NCI-H1092 (cell line): ENCODE measurements at places on chromosomes 2 and 18.
A peak's percentile ranks its signal among the peaks of the same experiment; 100 is the strongest.

DNA sequence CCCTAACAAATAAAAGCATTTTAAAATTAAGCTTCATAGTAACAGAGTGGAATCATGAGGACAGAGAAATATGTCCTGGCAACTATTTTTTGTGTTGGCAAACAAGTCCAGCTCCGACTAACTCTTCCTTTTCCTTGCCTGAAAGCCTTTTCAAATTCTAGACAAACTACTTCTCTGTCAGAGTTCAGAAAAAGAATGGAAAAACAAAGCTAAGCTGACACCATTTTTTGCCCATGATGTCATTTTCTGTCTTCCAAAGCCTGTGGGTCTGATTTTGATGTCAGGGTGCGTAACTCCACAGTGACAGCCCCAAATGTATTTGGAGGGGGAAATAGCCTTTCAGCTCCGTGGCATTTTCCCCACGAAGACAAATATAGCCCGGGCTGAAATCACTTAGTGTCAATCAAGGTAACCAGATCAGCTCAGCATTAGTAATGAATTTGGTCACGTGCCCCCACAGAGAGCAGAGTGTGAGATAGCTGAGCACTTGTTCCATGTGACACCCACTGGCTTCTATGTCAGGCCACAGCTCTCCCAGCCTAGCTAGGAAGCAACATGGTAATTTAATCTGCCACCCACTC, 233.0 kb upstream of the SIX2 start:
- DNase-seq = no peak

DNA sequence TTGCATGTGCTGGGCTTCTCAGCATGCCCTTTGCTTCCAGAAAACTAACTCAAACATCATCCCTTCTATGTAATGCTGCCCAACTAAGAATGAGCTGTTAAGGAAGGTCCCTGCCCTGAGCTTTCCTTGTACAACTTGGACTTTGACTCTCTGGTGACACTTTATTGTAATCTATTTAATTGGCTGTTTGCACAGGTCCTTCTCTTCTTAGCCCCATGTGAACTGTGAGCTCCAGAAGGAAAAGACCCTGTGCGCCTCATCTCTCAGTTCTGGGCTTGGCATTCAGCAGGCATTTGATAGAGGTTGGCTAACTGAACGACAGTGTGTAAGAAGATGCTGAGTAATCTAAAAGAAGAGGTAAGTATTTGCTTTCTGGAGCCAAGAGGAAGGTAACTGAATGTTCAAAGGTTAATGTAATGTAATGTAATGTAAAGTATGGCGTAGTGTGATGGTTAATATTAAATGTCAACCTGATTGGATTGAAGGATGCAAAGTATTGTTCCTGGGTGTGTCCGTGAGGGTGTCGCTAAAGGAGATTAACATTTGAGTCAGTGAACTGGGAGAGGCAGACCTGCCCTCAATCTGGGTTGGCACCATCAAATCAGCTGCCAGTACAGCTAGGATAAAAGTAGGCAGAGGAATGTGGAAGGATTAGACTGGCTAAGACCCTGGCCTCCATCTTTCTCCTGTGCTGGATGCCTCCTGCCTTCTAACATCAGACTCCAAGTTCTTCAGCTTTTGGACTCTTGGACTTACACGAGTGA, 60.8 kb upstream of the CCDC195 start:
- DNase-seq = no peak

- DNase-seq = no peak
Observed at GRCh38 chr2:148917431-148917830, 42.4 kb downstream of the KIF5C start.

DNA sequence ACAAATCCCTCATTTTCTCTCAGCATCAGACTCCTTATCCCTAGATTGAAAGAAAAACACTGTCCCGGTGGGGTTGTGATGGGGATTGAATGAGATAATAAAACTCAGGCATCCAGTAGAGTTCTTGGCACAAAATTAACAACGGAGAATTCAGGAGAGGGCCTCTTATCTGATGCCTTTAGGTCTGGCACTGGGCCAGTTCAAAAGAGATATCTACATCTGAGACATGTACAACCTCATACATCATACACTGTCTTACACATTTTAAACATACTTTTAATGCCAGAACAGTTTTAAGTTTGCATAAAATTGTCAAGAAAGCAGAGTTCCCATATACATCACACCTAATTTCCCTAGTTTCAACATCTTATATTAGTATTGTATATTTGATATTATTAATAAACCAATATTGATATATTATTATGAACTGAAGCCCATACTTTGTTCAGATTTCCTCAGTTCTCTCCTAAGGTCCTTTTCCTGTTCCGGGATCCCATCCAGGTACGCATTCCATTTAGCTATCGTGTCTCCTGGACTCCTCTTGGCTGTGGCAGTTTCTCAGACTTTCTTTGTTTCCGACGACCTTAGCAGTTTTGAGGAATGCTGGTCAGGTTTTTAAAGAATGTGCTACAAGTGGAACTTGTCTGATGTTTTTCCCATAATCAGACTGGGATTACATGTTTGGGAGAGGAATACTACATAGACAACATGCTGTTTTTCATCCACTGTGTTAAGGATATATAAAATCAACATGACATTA, 27.8 kb downstream of the NXPH2 start:
- DNase-seq = no peak

- DNase-seq = no peak
Observed at GRCh38 chr2:11867926-11868325, 121.5 kb downstream of the LPIN1 start.

- no peak for DNase-seq
Observed at GRCh38 chr18:58228176-58228575, 184.2 kb downstream of the NEDD4L start.

DNA sequence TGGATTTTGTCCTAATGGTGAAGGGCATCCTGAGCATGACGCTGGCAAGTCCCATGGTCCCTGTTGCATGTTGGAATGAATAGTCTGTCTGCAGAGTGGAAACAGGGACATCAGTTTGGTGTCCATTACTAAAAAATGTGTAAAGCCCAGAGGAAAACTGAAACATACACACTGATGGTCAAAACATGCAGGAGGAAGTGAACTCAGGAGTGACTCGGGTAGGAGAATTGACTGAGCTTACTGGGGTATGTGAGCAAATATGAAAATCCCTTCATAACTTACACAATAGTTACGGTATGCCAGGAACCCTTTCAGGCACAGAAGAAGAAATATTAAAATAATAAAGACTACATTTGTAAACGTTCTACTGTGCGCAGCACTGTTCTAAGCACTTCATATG, 5.6 kb upstream of the SOX11 start:
- no peak for DNase-seq

GRCh38 chr18:448116-448790, 52.2 kb downstream of the COLEC12 start:
- no peak for DNase-seq

GRCh38 chr2:12720278-12720620, 3.5 kb downstream of the TRIB2 start:
- DNase-seq = no peak

- no peak for DNase-seq
Observed at GRCh38 chr2:45404807-45405297, 206.2 kb downstream of the SRBD1 start.

DNA sequence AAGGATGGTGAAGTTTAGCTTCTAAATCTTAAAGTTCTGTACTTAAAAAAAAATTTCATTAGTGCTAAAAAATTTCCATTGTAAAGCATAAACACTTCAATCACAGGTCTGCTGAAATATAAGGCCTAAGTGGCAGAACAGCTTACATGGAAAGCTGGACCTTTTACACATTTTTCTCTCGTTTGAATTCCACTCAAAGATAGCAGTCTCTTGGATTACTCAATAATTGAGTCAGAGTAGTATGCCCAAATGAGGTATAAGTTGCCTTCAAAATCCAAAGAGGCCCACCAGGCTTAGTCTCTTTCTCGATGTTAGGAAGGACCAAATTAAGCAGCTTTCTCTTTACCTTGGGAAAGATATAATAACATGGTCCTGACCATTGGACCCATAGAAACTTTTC, 220.4 kb upstream of the CWC22 start:
- DNase-seq = no peak

DNA sequence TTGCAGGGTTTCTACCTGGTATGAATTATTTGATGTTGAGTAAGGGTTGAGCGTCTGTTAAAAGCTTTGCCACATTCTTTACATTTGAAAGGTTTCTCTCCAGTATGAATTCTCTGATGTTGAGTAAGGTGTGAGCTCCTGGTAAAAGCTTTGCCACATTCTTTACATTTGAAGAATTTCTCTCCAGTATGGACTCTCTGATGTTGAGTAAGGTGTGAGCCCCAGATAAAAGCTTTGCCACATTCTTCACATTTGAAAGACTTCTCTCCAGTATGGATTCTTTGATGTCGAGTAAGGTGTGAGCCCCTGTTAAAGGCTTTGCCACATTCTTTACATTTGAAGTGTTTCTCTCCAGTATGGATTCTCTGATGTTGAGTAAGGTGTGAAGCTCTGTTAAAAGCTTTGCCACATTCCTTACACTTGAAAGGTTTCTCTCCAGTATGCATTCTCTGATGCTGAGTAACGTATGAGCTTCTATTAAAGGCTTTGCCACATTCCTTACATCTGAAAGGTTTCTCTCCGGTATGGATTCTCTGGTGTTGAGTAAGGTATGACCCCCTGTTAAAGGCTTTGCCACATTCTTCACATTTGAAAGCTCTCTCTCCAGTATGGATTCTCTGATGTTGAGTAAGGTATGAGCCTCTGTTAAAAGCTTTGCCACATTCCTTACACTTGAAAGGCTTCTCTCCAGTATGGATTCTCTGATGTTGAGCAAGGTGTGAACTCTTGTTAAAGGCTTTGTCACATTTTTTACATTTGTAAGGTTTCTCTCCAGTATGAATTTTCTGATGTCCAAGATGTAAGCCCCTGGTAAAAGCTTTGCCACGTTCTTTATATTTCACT, 27.1 kb downstream of the ZNF519 start:
- no peak for DNase-seq

GRCh38 chr2:47016172-47016913, 100.7 kb upstream of the MCFD2 start:
- no peak for DNase-seq

GRCh38 chr2:43221763-43222474, 4.5 kb downstream of the ZFP36L2 start:
- peak; percentile 15 for DNase-seq

- no peak for DNase-seq
Observed at GRCh38 chr2:224308272-224308911, 93.5 kb downstream of the FAM124B start.

DNA sequence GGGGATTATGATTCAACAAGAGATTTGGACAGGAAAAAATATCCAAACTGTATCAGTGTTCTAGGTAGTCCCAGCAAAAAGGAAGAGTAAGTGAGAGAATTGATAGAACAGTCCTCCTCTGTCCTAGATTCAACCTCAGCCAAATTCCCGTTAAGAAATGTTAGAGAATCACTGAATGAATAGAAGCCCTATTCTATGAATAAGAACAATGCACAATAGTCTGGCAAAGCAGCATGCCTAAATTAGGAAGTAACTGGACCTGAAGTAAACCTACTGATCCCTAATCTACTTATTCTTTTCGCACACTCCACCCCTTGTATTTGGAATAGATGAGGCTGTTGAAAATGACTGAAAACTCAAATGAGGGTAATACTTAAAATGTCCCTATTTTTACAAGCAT, 1665.5 kb downstream of the LRP1B start:
- DNase-seq = no peak

- DNase-seq = no peak
Observed at GRCh38 chr2:37665604-37666362, 5.7 kb downstream of the CDC42EP3 start.

DNA sequence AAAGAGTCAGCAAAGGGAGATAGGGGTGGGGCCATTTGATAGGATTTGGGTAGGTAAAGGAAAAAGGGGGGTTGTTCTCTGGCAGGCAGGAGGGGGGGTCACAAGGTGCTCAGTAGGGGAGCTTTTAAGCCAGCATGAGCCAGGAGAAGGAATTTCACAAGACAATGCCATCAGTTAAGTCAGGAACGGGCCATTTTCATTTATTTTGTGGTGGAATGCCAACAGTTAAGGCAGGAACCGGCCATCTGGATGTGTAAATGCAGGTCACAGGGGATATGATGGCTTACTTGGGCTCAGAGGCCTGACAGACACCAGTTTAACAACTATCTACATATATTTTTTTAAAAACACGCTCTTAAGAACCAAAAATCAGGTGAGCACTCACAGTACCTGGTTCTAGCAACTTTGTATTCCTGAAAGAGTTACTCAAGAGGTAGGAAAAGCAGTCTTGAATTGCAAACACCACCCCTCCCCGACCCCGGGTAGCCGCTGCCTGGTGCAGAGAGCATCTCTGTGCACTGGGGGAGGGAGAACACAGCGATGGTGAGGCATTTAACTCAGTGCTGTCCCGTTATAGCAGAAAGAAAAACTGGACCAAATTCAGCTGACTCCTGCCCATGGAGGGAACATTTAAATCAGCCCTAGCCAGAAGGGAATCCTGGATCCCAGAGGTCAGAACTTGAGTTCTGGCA, 414.5 kb upstream of the KLHL29 start:
- DNase-seq = no peak

DNA sequence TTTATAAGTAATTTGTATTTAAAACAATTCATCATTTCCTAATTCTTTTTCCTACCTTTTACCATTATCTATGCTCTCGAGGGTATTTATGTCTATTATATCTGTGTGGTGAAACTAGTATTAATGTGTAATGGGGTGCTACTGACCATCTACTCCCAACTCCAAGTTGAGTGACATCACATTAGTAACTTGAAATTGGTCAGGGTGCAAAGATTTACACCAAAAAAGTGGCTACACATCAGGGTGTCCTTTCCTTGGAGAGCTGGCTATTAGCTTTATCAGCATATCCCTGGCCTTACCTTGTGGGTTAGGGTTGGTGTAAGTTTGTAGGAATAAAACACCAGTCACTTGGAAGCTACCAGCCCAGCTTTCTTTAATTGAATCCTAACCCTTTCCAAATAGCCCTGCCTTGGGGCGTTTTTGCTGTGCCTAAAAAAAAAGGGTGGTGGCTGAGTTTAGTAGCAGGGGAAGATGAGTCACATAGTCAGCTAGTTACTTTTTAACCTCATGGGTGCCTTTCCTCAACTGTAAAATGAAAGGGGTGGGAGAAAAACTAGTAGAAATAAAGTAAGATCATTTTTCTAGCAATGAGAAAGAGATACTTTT, 14.0 kb downstream of the ANXA4 start:
- no peak for DNase-seq

- DNase-seq = no peak
Observed at GRCh38 chr2:45953376-45954027, 302.0 kb downstream of the PRKCE start.

- no peak for DNase-seq
Observed at GRCh38 chr2:111100087-111100764, 20.5 kb upstream of the BCL2L11 start.

DNA sequence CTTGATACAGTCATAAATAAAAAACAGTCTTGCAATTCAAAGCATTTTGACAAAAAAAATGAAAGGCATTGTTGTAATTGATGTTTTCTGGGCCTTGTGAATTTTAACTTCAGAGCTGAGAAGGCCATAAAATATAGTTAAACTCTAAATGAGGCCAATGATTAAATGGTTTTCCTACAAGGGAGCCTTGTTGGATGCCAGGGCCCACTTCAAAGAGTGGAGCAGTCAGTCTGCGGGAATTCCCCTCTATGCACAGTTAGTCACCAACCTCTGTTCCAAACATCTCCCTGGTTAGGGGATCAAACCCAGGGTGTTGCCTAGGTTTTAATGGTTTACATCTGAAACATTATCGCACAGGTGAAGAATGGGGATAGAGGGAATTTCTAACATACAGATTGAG, 143.4 kb downstream of the NCKAP5 start:
- no peak for DNase-seq
